Neural crest cell (in vitro differentiated cells): ENCODE measurements at places on chromosomes 1 and 21. TPM values are rescaled to one million over a fixed set of nuclear protein-coding genes. Genes with fewer than 3 reads are reported as not detected.

The KIAA0040 gene
- total RNA-seq, result 0.14 and 0.42 TPM in 2 replicates

The CCDC190 gene
- not detected in 2 replicates for total RNA-seq

The APOBEC4 gene
- not detected in 2 replicates for total RNA-seq

The VAV3 gene
- total RNA-seq, result 2.6 and 2.9 TPM in 2 replicates

The TRIM58 gene
- 1.6 and 2.1 TPM in 2 replicates for total RNA-seq

The RUSC1 gene
- 55.2 and 56.6 TPM in 2 replicates for total RNA-seq

The CLCA1 gene
- not detected in 2 replicates for total RNA-seq

The USH2A gene
- 0.11 and 0.14 TPM in 2 replicates for total RNA-seq
